ENCODE measurements at places on chromosomes 2 and 18.

GRCh38 chr18:48197819-48198218 is 211.4 kb downstream of the ZBTB7C start:
- no peak for DNase-seq

GRCh38 chr2:33240178-33240577 is 236.3 kb upstream of the RASGRP3 start:
- no peak for DNase-seq

DNA sequence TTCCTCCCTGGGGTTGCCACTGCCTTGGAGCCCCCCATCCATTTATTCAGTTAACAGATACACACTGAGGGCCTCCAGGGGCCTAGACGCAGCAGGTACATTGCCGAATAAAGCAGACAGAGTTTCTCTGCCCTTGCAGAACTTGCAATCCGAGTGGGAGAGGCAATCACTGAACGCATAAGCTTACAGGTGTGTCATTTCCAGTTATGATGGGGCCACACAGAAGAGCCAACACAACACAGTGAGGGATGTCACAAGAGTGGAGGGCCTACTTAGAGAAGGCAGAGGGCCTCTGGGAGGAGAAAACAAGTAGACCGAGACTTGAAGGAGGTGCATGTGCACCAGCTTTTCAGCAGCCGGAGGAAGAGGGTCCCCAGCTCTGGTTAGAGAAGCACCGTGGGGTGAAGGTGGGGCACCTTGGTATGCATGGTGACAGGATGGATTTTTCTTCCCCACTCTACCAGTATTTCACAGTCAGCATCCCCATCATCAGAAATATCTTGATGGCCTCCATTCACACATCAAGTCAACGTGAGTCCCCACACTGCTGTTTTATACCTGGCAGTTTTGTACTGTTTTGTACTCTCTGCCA is 150.9 kb downstream of the SMAD7 start:
- no peak for DNase-seq

DNA sequence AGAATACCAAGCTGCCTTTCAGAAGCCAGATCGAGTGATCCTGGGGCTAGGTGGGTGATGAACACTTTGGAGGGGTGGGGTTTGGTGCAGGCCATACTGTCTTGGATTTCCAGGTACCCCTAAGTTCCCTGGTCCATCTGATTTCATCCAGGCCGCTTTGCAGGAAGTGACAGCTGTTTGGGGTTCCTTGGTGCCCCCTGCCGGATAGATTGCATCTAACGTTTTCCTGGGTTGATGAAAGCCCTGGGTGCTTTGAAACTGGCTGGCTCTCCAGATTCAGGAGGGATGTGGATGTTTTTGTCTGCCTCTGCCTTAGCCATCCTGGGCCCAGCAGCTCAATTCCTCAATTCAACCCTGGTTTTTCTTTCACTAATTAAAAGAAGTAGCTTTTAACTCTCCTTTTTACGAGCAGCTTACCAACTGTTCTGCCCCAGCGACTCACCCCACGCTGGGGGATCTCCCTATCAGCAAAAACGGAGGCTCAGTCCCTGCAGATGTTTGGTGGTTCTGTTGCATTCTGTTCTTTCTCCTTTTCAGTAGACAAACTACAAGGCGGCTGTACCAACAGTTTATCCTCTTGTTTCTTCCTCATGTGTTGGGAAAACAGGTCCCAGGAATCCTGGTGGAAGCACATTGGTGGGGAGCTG is 37.1 kb downstream of the ARHGEF4 start:
- DNase-seq = peak; percentile 23

GRCh38 chr2:31268344-31268743 is 34.4 kb downstream of the EHD3 start:
- no peak for DNase-seq

DNA sequence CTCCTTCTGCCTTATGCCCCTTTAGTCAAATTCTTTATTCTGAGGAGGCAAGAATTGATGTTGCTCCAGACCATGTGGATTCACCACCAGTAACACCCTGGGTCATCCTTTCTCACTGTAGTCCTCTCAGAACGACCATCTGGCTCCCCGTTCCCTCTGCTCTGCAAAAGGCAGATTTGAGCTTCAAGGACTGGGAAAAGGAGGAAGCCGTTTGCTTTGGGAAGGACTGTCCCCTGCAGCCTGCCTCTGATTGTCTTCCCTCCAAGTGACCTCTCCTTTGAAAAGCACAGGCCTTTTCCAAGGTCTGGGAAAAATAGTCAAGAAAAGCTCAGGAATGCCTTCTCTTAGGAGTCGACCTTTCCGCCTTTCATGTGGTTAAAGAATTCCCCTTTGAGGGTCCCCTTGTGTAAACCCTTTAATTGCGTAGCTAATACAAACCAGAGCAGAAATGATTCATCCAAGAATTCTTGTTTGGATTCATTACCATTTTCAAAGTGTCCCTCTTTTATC is 130.1 kb upstream of the COPS8 start:
- DNase-seq = no peak

- DNase-seq = no peak
Measured at GRCh38 chr2:65530547-65531320, 98.3 kb upstream of the SPRED2 start.

DNA sequence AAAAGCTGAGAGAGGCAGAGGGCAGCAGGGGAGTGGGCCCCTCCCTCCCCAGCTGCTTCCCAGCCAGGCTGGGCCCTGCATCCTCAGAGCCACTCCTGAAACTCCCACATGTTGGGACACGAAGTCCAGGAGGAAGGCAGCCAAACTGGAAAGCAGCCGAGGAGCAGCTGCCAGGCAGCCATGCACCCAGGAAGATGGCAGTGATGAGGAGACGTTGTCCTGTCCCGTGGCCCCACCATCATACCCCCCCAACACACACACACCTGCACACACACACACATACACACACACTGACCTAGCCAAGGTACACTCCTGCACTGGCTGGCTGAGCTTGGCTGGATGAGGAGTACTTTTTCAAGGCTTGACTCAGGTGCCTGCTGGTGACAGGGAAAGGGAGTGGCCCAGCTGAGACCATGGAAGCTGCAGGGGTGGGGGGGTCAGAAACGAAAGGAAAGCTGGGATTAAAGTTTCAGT is 106.0 kb downstream of the CYP26B1 start:
- DNase-seq = no peak

GRCh38 chr2:149596471-149596870 is 8.9 kb upstream of the MMADHC start:
- DNase-seq = no peak

GRCh38 chr2:24410976-24411375 is 50.6 kb upstream of the ITSN2 start:
- DNase-seq = no peak

DNA sequence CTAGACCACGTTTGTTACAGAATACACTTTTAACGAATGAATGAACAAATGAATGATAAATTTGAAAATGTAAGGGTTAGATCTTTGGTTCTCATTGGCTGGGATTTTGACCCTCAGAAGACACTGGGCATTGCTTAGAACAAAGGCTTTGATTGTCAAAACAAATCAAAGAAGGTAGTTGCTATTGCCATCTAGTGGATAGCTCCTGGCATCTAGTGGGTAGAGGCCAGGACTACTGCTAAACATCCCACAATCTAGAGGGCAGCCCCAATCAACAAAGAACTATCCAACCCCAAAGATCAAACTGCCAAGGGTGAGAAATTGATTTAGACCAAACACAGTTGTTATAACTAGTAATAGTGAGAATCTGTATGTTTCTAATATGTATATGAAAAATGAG is 552.3 kb downstream of the KCNJ3 start:
- DNase-seq = no peak

DNA sequence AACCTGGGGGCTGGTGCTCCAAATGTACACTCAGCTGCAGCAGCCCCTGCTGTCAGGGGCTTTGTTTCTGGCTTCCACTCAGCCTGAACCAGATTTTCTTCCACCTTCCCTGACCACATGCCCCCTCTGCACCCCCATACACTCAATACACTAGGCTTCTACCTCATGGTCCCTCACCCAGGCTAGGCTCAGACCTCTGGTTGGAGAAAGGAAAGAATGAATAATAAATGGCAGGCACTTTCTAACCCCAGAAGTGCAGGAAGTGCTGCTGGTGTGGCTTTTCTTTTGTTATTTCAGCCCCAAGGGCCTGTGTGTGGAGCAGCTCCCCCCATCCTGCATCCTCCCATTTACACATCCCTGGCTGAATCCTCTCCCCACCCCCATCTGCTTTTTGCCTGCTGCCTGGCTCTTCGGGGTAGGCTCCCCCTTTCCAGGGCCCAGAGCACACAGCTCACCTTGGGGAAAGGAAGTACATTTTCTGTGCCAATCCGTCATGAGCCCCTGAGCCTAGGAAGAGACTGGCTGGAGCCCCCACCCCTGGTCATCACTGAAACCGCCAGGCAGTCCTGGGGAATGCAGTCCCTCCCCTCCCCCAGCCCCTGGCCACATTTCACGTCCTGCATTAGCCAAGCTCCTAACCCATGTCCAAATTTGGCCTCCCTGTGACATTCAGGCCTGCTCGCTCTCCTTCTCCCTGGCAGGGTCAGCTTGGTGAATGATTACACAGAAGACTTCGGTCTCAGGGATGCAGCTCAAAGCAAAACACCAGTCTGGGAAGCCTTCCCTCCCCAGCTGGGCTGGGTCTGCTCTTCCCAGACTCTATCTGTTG is 2.6 kb downstream of the DYSF start:
- no peak for DNase-seq
